Natural killer cell treated with Interleukin-12 subunit alpha and Interleukin-12 subunit beta and Interleukin-15 and Interleukin-18, amount 100 ng/mL, for 72 hours (primary cell): ENCODE measurements at places on chromosomes 16 and 17.

DNA sequence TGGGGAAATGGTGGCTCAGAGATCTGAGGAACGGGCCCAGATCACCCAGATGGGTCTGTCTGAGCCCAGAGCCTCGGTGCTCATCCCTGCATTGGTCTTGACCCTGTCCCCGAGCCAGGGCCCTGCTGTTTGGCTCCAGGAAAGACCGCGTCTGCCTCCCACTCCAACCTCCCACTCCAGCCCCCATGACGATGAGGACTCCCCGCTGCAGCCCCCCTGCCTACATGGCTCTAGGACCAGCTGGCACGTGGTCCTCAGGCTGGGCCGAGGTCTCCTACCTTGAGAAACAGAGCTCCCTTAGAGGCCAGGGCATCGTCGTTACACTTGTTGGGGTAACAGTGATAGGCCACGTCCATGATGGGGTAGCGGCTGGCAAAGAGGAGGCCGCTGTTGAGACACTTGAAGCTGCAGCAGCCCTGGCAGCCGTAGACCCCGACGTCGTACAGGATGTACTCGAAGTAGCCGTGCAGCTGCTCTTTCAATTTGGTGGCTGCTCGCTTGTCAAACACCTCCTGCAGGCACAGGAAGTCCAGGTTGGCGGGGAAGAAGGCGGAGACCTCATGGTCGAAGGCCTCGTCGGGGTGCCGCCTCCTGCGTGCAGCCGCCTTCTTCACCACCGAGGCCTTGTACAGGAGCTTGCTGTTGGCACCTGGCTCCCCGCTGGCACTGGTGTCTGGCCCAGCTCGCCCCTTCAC is 59.9 kb downstream of the PRMT7 start:
- peaks cover 22% of the 10 kb centered on the region for H3K4me1 ChIP-seq
- peak overlapping the region; percentile 55 for H3K4me3 ChIP-seq
- H3K27me3 ChIP-seq: peaks cover 6% of the 10 kb centered on the region
- H3K36me3 ChIP-seq: no peaks in the 10 kb centered on the region

DNA sequence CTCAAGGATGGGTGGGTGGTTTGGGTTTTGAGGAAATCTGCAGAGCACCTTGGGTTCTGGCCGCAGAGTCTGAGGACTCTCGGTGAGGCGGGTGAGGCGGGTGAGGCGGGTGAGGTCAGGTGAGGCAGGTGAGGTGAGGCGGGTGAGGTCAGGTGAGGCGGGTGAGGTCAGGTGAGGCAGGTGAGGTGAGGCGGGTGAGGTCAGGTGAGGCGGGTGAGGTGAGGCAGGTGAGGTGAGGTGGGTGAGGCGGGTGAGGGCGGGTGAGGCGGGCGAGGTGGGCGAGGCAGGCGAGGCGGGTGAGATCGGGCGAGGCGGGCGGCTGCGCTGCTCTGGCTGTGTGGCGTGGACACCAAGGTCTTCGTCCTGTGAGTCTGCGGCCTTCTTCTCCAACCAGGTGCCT is 24.1 kb upstream of the RPL13 start:
- no peak overlapping the region for H3K4me3 ChIP-seq
- H3K27ac ChIP-seq: no peak overlapping the region
- H3K36me3 ChIP-seq: peaks cover 10% of the 10 kb centered on the region
- H3K27me3 ChIP-seq: no peaks in the 10 kb centered on the region
- no peak for DNase-seq

GRCh38 chr17:73160980-73161630 is 3.7 kb upstream of the SSTR2 start:
- H3K27ac ChIP-seq: no peak overlapping the region
- no peaks in the 10 kb centered on the region for H3K36me3 ChIP-seq
- H3K4me3 ChIP-seq: no peak overlapping the region
- H3K4me1 ChIP-seq: peaks cover 6% of the 10 kb centered on the region
- DNase-seq: no peak

DNA sequence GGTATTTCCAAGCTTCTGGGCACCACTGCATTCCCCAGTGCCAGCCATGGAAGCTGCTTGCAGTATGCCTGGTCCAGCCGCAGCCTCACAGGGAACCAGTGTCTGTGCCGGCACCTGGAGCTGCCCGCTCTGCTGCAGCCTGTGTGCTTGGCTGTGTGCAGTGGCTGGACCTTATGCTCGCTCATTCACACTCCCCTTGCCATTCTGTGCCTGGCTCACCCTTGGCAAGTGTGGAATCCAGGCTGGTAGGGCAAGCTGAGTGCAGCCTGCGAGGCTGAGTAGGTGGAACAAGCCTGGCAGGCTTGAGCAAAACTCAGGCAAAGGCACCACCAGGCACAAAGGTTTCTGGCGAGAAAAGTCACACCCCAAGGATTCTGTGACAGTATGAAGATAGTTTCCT is 144.0 kb downstream of the MYO1D start:
- DNase-seq: no peak
- no peaks in the 10 kb centered on the region for H3K36me3 ChIP-seq
- no peaks in the 10 kb centered on the region for H3K4me1 ChIP-seq
- no peak overlapping the region for H3K4me3 ChIP-seq
- H3K27ac ChIP-seq: no peak overlapping the region

- no peaks in the 10 kb centered on the region for H3K27me3 ChIP-seq
- H3K27ac ChIP-seq: no peak overlapping the region
- no peak for DNase-seq
- H3K36me3 ChIP-seq: no peaks in the 10 kb centered on the region
Measured at GRCh38 chr17:83073389-83074063, 5.9 kb upstream of the METRNL start.

DNA sequence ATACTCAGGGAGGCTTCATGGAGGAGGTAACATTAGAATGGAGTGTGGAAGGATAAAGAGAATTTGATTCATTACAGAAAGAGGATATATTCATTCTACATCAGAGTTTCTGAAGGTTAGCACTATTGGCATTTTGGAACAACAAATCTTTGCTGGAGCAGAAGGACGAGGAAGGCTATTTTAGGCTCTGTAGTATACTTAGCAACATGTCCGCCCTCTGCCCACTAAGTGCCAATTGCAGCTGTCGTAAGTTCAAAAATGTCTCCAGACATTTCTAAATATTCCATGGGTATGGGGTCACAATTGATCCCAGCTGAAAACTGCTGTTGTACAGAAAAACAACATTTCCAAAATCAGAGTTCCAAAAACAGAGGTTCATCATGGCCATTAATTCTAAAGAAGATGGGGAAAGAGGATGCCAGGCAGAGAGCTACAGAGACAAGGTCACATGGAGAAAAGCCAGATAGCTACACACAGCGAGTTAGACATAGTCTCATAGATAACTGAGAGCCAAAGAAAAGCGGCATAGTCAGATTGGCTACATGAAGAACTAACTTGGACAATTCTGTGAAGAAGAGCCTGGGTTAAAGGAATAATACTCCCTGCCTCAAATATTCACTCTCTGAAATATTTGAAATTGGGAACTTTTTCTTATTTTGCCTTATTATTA is 846.4 kb upstream of the CDH8 start:
- DNase-seq: no peak
- H3K27ac ChIP-seq: no peak overlapping the region
- H3K4me3 ChIP-seq: no peak overlapping the region
- H3K4me1 ChIP-seq: no peaks in the 10 kb centered on the region
- H3K27me3 ChIP-seq: no peaks in the 10 kb centered on the region

DNA sequence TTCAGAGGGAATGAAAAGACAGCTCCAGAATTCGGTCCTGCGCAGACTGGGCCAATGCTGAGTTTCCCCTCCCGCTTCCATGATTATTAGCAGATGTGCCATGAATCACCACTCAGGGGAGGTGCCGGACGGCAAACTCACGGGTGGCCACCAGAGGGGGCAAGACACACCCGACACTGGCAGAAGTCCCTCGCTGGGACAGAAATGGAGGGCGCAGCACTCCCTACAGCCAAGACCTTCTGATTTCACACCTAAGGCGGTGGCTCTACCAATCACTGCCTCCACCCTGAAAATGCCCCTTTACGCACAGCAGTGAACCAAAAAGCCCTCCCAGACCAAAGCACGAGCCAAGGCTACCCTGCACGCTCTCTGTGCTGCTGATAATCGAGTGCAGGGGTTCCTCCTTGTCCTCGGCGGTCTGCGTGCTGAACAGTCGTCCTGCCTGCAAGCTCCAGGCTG is 26.8 kb downstream of the TRAP1 start:
- peak; percentile 91 for DNase-seq
- H3K36me3 ChIP-seq: peaks cover 5% of the 10 kb centered on the region
- H3K4me1 ChIP-seq: peaks cover 8% of the 10 kb centered on the region

DNA sequence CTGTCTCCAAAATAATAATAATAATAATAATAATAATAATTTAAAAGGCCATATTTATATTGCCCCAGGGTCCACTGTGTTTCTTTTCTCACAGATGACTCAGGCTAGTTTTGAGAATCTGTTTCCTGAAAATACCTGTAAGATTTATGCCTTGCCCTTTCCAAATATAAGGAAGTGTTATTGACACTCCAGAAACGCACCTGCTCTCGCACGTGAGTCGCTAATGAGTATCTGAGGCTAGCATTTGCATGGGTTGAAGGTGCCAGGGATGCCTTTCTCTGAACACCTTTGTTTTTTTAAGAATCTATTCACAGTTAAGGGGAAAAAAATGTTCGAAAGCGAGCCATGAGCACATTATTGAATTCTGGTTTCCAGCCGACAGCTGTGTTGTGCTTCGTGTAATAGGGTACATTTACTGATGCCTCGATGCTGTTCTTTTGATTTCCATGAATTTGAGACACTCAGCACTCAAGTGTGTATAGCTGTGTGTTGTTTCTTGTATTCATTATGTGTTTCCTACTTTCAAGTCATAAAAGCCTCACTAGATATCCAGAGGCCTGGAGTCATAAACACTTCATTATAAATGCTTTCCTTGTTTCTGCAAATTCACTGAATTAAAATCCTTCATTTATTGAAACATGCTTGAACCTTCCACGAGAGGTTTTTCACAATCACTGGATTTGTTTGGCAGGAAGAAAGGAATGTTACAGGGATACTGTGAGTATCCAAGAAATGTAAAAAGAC is 45.0 kb upstream of the NOL11 start:
- H3K36me3 ChIP-seq: peaks cover 4% of the 10 kb centered on the region
- H3K27me3 ChIP-seq: no peaks in the 10 kb centered on the region
- no peak overlapping the region for H3K4me3 ChIP-seq
- DNase-seq: no peak
- H3K27ac ChIP-seq: no peak overlapping the region

DNA sequence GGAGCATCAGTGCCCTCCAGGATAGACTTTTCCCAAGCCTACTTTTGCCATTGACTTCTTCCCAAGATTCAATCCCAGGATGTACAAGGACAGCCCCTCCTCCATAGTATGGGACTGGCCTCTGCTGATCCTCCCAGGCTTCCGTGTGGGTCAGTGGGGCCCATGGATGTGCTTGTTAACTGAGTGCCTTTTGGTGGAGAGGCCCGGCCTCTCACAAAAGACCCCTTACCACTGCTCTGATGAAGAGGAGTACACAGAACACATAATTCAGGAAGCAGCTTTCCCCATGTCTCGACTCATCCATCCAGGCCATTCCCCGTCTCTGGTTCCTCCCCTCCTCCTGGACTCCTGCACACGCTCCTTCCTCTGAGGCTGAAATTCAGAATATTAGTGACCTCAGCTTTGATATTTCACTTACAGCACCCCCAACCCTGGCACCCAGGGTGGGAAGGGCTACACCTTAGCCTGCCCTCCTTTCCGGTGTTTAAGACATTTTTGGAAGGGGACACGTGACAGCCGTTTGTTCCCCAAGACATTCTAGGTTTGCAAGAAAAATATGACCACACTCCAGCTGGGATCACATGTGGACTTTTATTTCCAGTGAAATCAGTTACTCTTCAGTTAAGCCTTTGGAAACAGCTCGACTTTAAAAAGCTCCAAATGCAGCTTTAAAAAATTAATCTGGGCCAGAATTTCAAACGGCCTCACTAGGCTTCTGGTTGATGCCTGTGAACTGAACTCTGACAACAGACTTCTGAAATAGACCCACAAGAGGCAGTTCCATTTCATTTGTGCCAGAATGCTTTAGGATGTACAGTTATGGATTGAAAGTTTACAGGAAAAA is 9.7 kb upstream of the CYLD start:
- peaks cover 6% of the 10 kb centered on the region for H3K36me3 ChIP-seq
- DNase-seq: no peak
- no peak overlapping the region for H3K4me3 ChIP-seq
- H3K4me1 ChIP-seq: peaks cover 11% of the 10 kb centered on the region

DNA sequence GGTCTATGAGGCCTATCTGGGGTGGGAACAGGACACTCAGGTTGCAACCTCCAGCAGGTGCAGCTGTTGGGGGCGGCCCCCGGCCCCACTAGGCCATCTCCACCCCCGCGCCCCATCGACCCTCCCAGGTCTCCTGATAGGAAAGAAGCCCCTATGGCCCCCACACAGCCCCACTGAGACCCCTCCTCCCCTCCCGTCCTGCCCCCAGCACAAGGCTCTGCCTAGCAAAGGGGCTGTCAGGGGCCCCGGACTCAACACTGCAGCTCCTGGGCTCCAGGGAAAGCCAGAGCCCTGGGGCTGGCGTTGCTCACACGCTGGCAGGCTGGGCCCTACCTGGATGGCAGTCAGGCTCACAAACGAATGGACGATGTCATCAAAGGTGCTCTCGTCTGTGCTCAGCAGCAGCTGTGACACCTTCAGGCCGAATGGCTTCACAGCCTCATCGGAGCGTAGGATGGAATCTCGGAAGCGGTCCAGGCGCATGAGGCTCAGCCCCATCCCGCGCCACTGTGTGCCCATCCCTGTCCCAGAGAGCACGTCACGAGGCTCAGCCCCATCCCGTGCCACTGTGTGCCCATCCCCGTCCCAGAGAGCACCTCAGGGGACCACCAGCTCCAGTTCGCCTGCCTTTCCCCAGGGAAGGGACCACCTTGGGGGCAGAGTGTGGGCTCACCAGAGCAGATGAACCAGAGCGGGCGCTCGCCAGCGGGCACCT is 7.3 kb downstream of the FASN start:
- no peak for DNase-seq
- no peaks in the 10 kb centered on the region for H3K36me3 ChIP-seq
- H3K4me1 ChIP-seq: peaks cover 2% of the 10 kb centered on the region
- no peak overlapping the region for H3K27ac ChIP-seq

- no peak overlapping the region for H3K4me3 ChIP-seq
- H3K36me3 ChIP-seq: no peaks in the 10 kb centered on the region
- no peak for DNase-seq
- no peaks in the 10 kb centered on the region for H3K27me3 ChIP-seq
Measured at GRCh38 chr17:72654706-72655105, 437.8 kb downstream of the SLC39A11 start.

DNA sequence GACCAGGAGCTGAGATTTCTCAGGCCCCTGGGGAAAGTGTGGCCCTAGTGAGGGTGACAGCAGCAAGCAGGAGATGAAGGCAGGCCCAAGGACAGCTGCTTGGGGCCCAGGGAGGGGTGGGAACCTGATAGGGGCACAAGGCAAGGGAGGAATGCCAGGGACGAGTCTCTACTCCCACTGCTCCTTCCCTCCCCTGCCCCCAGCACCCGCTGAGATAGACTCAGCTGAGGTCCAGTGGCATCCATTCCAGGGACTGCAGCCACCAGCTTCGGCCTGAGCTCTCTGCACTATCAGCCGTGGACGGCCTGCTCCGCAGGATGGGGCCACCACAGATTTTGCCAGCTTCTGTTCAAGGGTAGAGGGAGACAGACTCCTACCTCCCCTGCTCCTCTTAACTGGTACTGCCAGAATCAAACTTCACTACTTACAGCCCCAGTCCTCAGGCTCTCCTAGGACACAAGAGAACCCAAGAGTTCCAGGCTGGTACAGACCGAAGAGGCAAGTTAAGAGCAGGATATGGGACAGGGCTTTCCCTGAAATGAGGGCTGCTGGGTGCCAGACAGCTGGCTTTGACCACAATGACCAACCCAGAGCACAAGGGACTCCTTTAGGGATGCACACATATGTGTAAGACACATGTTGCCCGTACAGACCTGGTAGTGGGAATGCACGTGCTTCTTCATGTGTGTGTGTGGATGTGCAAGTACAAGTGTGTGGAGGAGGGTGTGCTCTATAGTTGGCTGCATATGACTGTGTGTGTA is 5.5 kb downstream of the CACNB1 start:
- no peak for DNase-seq
- H3K4me1 ChIP-seq: peaks cover 16% of the 10 kb centered on the region
- H3K27me3 ChIP-seq: no peaks in the 10 kb centered on the region
- H3K27ac ChIP-seq: no peak overlapping the region
- no peak overlapping the region for H3K4me3 ChIP-seq
